ENCODE measurements at places on chromosomes 13 and 19. TPM values are rescaled to one million over a fixed set of nuclear protein-coding genes. Genes with fewer than 3 reads are reported as not detected.

AMH gene
- total RNA-seq = 0.95 TPM

WDR88 gene
- total RNA-seq = not detected

ZNF555 gene
- 4.4 TPM for total RNA-seq

COL5A3 gene
- 9.1 TPM for total RNA-seq

KLK10 gene
- total RNA-seq = not detected

N4BP2L1 gene
- total RNA-seq = 21.5 TPM

ZFP36 gene
- total RNA-seq = 183 TPM

CCDC70 gene
- not detected for total RNA-seq

FAM83E gene
- 152 TPM for total RNA-seq

UBE2L5 gene
- total RNA-seq = not detected

ATXN8OS gene
- not detected for total RNA-seq

ZNF260 gene
- total RNA-seq = 6.8 TPM

ZNF540 gene
- total RNA-seq = 2.5 TPM

CCDC61 gene
- 16.5 TPM for total RNA-seq

ZNF30 gene
- total RNA-seq = 1.6 TPM

PPP1R37 gene
- 42.9 TPM for total RNA-seq

ZNF358 gene
- total RNA-seq = 77.1 TPM

LRRC25 gene
- 3.3 TPM for total RNA-seq

KASH5 gene
- not detected for total RNA-seq

SLC7A9 gene
- 717 TPM for total RNA-seq

ZNF763 gene
- total RNA-seq = 7.6 TPM

C5AR2 gene
- 0.95 TPM for total RNA-seq

KLK2 gene
- total RNA-seq = not detected

SPTBN4 gene
- 3.3 TPM for total RNA-seq

ZNF419 gene
- total RNA-seq = 8.0 TPM

ZNF790 gene
- 5.5 TPM for total RNA-seq

FPR1 gene
- total RNA-seq = 1.6 TPM

GPR12 gene
- total RNA-seq = not detected

FLT3LG gene
- 2.8 TPM for total RNA-seq

ZNF837 gene
- 10.9 TPM for total RNA-seq

SLC25A42 gene
- 14.0 TPM for total RNA-seq

ZNF681 gene
- 1.5 TPM for total RNA-seq

CYP4F12 gene
- 736 TPM for total RNA-seq

ZNF99 gene
- total RNA-seq = not detected
